ENCODE measurements at places on chromosomes 2 and 18.

DNA sequence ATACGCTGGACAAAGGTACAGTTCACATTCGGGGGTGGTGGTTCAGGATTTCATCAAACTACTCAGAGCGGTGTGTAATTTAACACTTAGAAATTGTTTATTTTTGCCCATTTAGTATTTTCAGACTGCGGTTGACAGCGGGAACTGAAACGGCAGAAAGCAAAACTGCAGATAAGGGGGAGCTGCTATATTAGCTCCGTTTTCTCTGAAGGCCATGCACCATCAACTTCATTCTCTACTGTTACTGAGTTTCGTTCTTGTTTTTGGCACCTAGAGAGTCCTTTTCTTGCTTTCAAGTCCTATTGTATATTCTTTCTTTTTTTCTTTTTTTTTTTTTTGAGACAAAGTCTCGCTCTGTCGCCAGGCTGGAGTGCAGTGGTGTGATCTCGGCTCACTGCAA, 121.5 kb upstream of the SP3 start:
- no peak for DNase-seq

DNA sequence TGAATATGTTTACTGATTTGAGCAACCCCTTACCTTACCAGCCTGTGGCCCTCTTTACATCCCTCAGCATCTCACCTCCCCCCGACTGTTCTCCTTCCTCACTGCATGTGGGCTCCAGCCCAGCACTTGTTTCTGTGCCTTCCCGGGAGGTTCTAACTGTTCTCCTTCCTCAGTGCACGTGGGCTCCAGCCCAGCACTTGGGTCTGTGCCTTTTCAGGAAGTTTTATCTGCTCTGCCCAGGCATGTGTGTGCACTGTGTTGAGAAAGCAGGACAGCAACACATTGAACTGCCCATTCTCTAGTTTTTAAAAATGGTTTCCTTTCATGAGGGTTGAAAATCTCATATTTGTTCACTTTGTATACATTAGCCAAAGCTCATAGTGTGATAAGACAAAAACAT, 158.4 kb downstream of the ATP9B start:
- no peak for DNase-seq

DNA sequence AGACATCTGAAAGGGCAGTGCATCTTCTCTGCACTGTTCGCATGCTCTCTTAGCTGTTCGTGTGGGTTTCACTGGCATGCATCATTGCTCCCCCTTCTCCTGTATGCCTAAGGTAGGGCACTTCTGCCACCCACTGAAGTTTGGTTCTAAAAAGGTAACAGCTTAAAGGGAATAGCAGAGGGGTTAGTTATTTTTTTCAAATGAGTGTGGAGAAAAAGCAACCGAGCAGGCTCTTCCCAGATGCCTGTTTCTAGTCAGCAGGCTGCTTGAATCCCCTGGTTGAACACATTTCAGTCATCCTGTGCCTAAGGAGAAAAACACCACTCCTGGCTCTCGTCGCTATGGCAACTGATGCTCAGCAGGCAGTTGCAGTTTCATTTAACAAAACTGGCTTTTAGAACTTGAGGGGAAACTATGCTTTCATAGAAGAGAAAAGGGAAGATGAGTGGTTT, 69.8 kb upstream of the GALNT3 start:
- DNase-seq, result no peak

GRCh38 chr2:57546478-57546877, 500.1 kb upstream of the VRK2 start:
- no peak for DNase-seq

DNA sequence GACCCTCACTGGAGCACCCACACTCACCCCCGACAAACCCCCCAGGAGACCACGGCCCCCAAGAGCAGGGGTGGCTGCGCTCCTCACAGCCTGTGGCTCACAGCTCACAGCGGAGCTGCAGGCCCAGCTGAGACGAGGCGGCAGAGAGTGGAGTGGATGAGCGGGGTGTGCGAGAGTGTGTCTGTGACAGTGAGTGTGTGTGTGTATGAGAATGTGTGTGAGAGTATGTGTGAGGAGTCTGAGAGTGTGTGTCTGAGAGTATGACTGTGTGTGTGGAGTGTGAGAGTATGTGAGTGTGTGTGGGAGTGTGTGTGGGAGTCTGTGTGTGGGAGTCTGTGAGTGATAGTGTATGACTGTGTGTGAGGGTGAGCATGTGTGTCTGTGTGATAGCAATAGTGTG, 55.3 kb upstream of the ID2 start:
- DNase-seq, result no peak

DNA sequence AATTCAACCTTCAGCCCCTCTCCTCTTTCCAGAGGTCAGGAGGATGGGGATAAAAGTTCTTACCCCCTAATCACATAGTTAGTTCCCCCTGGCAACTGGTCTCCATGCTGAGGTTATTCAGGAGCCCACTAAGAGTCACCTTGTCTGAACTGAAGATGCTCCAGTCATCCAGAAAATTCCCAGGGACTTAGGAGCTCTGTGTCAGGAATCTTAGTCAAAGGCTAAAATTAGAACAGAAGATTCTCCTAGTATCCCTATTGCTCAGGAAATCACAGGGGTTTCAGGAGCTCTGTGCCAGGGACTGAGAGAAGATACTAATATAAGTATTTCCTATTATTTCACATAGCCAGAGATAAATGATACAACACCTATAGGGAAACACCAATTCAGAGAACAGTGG, 37.3 kb upstream of the LONRF2 start:
- DNase-seq, result no peak

DNA sequence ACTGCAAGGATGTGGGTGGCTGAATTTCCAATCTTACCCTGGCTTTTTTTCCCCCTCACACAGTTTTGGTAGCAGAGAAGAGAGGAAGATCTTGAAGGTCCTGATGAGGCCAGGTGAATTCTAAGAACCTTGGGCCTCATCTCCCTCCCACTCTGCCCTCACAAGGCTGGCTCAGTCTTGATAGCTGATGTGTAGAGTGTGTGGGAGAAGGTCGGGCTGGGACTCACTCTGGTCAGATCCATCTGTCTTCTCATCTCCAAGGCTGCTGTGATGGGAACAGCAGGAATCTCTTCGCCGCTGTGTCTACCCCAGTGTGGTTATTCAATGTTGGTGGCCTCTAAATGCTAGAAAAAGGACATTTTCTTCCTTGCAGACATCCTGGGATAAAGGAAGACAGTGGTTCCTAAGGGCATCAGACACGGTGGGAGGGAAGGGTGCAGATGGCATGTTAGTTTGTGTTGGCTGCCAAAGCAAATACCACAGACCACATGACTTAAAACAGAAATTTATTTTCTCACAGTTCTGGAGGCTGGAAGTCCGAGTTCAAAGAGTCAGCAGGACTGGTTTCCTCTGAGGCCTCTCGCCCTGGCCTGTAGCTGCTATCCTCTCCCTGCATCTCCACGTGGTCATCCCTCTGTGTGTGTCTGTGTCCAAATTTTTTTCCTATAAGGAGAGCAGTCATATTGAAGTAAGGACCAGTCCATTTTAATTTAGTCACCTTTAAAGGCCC, 37.6 kb upstream of the MGAT4A start:
- no peak for DNase-seq

GRCh38 chr2:65999103-65999502, 435.8 kb upstream of the MEIS1 start:
- no peak for DNase-seq

DNA sequence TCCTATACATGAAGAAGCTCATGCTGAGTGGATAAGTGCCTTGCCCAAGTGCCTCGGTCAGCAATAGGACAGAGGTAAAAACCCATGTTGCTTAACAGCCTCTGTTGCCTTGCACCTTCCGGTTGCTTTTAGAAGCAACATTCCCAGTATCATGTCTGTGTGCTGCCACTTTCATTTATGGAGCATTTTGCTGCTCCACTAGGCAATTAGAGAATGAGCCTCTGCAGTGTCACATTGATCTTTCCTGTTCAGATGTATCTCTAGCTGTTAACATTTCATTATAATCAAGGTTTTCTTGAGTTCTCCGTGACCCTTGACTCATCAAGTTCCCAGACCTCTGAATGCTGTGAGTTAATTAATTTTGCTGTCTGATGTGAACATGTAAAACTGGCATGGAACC, 134.5 kb upstream of the EPB41L3 start:
- DNase-seq, result no peak

DNA sequence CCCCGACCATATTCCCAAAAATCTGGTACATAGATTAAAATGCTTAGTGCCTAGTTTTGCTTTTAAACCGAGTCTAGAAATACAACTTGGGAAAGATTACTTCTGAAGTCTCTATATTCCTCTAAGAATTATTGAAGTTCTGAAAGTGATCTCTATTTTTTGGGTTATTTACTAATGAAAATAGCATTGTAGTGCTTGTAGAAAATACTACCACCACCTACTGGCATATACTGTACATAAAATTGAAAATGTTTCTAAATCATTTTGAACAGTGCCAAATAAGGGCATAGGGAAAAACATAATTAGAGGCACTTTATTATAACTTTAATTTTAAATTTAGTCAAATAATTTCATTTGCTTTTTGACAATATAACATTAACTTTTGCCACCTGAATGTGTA, 1399.6 kb upstream of the ZEB2 start:
- DNase-seq, result no peak

GRCh38 chr2:64238799-64239198, 94.6 kb upstream of the PELI1 start:
- no peak for DNase-seq

DNA sequence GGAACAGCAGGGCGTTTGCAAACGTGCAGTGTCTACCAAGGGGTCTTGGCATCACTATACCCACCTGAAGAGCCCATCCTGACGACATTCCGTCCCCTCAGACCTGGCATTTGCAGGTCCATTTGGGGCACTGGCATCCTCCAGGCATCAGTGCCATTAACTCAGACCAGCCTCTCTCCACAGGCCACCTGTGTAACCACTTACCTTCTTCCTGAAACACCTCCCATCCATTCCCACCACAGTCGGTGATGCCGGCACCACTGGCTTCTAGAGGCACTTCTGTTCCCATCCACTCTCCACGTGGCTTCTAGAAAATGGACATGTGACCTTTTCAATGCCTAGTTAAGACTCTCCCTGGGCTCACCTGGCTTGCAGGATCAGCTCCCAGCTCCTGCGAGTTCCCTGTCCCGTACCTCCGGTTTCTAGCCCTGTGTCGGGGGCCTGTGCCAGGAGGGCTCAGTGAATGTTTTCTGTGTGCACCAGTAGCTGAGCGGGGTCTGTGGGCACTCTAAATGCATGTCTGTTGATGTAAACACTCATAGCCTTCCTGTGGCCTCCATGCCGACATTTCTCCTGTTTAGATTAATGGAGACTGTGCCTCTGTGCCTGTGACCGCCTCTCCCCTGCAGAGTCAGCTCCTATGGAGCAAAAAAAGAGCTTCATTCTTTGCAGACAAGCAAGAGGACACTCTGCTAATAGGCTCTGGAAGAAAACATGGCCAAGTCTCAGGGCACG, 458.0 kb upstream of the HS6ST1 start:
- no peak for DNase-seq

- DNase-seq, result peak; percentile 57
Measured at GRCh38 chr18:57780706-57781347, 22.3 kb downstream of the ATP8B1 start.

DNA sequence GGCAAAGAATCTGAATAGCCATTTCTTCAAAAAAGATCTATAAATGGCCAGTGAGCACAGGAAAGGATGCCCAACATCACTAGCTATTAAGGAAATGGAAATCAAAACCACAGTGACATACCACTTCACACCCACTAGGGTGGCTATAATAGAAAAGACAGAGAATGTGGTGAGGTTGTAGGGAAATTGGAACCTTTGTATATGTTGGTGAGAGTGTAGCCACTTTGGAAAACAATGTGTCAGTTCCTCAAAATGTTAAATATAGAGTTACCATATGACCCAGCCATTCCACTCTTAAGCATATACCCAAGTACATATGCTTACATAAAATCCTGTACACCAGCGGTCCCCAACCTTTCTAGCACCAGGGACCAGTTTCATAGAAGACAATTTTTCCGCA, 152.8 kb downstream of the SMAD2 start:
- no peak for DNase-seq

GRCh38 chr18:48866028-48866733, 84.6 kb downstream of the SMAD7 start:
- no peak for DNase-seq

DNA sequence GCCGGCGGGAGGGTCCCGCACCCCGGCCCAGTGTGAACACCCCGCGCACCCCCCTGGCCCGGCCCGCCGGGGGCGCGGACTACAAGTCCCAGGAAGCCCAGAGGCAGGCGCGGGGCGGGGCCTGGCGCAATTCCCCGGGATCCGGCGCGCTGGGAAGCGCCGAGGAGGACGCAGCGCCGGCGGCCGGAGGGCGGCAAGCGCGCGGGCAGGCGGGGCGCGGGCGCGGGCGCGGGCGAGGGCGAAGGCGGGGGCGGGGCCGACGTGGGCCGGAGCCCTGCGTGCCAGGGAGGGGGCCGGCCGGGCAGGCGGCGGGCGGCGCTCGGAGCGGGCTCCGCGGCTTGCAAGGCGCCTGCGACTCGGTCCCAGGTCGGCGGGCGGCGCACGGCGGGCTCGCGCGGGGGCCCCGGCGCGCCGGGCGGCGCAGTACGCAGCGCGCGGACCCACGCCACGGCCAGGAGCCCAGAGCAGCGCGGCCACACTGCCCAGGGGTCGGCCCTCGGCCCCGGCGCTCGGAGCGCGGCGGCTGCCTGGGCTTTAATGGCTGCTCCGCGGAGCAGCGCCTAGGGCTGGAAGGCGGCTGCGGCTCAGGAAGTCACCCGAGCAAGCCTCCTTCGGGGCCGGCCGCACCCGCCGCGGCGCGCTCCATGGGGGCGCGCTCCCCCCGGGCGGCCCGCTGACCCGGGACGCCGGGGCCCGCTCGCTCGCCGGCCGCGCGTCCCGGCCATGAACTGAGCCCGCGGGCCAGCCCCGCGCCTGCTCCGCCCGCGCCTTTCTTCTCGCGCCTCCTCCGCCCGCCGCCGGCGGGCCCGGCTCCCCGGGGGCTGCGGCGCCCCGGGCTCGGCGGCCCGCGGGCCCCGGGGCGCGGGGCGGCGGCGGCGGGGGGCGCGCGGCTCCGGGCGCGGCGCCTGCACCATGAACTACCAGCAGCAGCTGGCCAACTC, at the start of gene AGAP1:
Gene AGAP1 (plus strand): TSS at position 269 of the 941 bp plus-strand sequence.
- DNase-seq, result peak; percentile 84

- DNase-seq, result no peak
Measured at GRCh38 chr18:69691008-69691760, 256.5 kb downstream of the CD226 start.

GRCh38 chr18:3456686-3457069, 6.7 kb downstream of the TGIF1 start:
- no peak for DNase-seq

GRCh38 chr2:73969356-73969755, 15.4 kb upstream of the TET3 start:
- DNase-seq, result no peak

DNA sequence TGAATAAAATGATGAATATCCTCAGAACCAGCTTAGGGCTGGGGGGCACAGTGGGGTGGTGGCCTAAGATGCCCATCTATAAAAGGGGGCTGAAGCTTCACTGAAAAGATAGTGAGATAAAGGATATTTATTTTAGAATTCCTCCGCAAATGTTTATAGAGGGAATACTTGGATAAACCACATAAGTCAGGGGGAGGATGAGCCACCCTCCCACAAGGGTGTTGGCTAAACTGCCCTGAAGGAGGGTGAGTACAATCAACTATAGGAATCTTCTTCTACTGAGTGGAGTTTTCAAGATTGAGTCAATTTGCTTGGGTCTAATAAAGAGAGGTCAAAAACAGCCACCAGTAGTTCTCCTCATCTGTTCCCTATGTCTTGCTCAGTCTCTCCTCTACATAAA, 114.5 kb upstream of the TANK start:
- DNase-seq, result no peak

- no peak for DNase-seq
Measured at GRCh38 chr2:240619506-240620148, 5.7 kb upstream of the GPR35 start.

GRCh38 chr2:169461143-169461542, 18.2 kb upstream of the BBS5 start:
- no peak for DNase-seq
